ELF-1 (cell line): ENCODE measurements at places on chromosomes 2 and 18.

- no peak for DNase-seq
These were observed 33.1 kb upstream of the CYP27A1 start for GRCh38 chr2:218748741-218749441.

- peak; percentile 50 for DNase-seq
These were observed 184.1 kb upstream of the FN1 start for GRCh38 chr2:215619989-215620388.

DNA sequence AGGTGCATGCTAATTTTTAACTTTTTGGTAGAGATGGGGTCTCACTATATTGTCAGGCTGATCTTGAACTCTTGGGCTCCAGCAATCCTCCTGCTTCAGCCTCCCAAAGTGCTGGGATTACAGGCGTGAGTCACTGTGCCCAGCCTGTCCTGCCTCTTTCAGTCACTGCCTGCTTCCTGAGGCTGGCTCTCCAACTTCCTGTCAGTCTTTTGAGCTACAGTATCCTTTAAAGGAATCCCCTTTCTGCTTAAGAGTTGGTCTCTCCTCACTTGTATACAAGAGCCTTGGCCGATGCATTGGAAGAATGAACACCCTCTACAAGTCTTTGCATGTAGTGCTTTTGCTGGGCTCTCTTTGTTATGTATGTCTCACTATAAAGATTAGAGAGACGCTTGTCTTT, 88.4 kb upstream of the SMAD2 start:
- DNase-seq = peak; percentile 38

DNA sequence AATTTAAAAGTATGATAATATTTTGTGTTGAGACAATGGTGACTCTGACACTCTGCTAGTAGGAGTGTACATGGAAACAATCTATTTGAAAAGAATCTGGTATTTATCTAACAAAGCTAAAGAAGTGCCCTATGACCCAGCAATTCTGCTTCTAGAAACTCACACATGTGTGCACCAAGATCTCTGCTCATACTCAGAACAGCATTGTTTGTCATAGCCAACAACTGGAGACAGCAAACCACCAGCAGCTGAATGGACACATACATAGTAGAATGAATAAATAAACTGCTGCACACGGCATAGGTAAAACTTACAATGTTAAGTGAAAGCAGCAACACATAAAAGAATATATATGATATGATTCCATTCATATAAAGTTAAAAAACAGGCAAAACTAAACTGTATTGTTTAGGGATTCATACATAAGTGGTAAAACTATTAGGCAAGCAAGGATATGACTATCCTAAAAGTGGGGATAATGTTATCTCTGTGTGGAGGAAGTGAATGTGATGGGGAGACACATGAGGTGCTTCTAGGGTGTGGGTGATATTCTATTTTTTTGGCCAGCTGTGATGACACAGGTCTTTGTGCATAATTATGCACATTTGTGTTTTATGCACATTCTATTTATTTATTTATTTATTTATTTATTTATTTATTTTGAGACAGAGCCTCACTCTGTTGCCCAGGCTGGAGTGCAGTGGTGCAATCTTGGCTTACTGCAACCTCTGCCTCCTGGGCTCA, 71.1 kb downstream of the RFTN2 start:
- no peak for DNase-seq

DNA sequence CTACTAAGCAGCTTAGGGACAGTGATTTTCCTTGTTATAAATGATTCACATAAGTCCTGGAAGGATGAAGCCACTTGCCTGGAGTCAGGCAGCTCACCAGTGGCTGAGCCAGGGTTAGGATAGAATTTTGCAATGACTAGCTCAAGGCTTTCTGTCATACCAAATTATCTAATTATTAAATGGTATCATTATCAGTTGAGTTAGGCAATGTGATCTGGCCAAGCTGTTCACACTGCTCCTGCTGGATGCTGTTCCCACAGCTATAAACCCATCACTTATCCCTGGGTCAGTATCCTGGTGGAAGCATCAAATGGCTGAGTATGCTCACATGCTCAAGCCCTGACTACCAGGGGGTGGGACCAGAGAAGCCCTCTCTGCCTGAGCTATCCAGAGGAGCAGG, 235.2 kb downstream of the MTX2 start:
- no peak for DNase-seq

DNA sequence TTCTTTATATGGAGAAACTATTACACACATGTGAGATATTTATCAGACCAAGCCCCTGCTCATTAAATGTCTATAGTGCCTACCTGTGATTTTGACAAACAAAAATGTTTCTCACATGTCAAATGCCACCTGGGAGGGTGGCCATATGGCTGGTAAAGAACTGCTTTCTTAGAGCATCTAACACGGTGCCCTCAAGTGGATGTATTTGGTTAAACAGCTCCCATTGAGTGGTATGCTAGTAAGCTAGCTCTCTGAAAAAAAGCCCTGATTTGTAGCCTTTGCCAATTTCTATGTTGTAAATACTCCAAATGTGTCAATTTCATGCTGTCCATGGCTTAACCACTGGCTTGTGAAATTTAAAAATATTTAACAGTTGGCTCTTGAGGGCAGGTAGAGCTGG, 94.6 kb downstream of the PMAIP1 start:
- DNase-seq = no peak

DNA sequence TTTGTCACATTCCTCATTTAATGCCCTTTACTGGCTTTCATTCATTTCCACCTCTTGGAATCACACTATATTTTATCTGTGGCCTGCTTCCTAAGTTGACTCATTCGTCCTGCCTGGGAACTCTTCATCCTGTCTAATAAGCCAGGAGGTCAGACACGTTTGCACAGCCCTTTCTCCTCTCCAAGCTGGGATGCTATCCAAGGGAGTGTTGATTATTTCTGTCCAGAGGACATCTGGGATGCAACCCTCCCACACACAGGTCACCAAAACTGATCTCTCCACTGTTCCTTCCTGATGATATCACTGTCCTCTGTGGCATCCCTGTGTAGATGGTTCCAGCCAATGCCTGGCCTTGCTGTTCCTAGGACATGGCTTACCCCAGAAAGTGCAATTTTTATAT, 79.8 kb upstream of the NOSTRIN start:
- no peak for DNase-seq

- no peak for DNase-seq
These were observed 62.8 kb upstream of the SLC39A10 start for GRCh38 chr2:195594248-195594647.

DNA sequence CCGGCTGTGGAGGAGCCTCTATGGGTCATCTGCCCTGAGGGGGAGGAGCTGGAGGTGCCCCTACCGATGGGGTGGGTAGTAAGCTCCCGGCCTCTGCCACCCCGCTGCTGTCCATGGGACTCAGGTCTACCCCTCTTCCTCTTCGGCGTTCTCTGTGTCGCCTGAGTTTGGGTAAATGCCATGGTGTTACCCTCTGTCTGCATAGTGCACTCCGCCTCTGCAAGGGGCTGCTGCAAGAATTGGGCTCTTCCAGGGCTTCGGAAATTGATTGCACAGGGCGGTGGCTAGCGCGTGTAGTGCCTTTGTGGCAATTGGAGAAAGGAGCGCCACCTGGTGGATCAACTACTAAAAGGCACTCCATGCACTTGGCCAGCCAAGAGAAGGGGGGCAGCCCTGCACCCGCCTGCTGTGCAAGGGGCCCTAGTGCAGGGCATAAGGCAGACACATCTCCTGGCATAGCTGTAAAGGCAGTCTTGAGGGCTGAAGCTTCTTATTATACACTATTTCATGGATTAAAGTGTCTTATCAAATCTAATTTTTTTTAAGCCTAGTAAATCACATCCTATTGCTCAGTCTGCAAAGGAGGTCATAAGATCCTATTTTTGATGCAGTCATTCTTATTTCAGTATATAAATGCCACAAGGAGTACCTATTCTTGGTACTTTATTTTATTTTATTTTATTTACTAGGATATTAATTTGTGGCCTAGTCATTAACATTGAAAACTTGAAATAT, 308.9 kb downstream of the PDE11A start:
- peak; percentile 88 for DNase-seq

- no peak for DNase-seq
These were observed 54.0 kb upstream of the SPATS2L start for GRCh38 chr2:200252265-200253067.

DNA sequence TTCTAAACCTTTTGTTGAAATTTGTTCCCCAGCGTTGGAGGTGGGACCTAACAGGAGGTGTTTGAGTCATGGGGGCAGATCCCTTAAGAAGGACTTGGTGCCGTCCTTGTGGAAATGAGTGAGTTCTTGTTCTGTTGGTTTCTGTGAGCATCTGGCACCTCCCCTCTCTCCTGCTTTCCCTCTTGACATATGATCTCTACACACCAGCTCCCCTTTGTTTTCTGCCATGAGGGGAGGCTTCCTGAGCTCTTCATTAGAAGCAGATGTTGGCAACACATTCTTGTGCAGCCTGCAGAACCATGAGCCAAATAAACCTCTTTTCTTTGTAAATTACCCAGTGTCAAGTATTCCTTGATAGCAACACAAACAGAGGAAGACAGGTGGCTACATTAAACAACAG, 23.8 kb downstream of the NABP1 start:
- DNase-seq = no peak

DNA sequence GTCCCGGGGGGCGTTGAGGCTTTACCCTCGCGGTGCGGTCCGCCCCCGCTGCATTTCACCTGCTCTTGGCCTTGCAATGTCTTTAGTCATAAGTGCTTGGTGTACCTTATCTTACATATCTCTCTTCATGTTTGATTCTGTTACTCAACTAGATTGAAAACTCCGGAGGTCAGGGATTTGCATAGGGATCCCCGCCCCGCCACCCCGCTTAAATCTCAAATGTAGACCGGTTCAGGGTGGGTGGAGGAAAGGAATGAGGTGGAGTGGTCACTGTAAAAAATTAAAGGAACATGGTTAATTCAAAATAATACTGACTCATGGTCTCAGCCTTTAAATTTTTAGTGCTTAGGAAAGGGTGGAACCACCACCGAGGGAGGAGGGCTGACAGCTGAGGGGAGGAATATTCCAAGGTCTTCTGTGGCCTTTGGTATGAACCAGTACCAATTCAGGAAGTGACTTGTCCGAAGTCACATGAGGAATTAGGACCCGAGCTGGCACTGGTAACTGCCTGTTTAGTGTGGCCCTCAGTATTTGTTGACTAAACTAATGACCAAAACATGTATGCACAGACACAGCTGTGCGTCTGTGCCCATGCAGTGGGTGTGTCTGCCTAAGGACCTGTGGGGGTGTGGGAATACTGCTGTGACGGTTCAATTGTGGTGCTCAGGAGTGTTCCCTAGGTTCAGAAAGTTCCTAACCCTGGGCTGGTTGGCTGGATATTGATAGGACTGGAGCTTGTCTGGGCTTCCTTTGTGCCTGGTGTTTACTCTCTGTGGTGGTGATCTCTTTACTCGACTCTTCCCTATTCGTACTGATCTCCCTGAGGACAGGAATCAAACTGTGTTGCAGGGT, 1.0 kb downstream of the PLEKHB2 start:
- DNase-seq = peak; percentile 47

DNA sequence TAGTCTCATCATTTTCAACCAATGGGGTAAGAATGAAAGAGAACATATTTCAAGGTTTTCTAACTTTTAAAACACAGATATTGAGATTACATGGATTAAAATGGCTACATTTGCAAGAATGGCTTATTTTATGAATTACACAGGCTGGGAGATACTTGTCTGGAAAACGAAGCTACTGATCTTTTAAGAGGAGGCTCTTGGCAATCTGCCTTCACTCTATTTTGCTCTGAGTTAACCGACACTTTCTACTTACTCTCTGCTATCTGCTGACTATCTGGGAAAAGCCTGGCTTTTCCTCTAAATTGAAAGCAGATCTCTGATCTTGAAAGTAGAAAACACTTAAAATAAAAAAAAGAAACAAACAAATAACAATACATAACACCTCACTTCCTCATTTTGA, 325.4 kb upstream of the LINC00305 start:
- no peak for DNase-seq

GRCh38 chr2:128375454-128375853, 56.8 kb upstream of the HS6ST1 start:
- no peak for DNase-seq
